Right ventricle myocardium inferior (tissue), 1 donor: ENCODE measurements at places on chromosomes 3 and 15.

DNA sequence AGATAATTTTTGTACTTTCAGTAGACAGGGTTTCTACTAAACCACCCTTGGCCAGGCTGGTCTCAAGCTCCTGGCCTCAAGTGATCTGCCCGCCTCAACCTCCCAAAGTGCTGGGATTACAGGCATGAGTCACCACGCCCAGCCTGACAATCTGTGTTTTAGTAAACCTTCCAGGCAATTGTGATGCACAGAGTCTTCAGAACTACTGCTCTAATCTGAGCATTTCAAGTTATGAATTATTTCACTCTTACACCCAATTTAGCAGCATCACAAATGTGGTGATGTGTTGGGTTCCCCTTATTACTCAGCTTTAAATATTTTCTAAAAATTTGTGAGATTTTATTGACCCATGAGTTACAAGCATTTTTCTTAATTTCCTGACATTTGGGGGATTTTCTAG, 94.4 kb downstream of the ULK4 start:
- DNase-seq = no peak

GRCh38 chr3:193857996-193858395, 265.0 kb downstream of the OPA1 start:
- no peak for DNase-seq

DNA sequence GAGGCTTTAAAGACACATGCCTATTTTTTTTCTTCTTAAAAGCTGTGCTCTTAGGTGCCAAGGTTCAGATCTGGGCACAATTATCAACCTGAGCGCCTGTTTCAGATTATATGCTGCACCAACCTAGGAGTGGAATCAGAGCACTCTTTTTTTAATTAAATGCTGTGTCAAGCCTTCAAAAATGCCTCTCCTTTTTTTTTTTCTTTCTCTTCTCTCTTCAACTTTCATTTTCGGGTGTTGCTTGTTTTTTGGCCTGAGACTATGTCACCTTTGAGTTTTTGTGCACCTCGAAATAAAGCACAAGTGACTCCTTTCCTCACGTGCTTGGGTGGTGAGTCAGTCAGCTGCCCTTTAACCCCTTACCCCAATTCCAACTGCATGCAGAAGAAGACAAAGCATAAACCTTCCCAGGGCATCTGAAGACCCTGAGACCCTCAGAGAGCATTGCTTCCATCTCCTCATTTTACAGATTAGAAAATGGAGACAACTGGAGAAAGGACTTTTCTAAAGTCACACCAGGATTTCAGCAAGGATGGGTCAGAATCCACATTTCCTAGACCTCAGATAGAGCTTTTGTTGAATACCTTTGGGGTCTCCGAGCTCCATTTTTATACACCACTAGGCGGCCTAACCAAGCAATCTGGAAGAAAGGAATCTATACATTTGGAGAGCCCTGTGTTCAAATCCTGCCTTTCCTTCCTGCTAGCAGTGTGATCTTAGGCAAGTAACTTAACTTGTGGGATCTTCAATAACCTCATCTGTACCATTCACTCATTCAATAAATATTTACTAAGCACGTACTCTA, 631 bp upstream of the PRICKLE2 start:
- no peak for DNase-seq

DNA sequence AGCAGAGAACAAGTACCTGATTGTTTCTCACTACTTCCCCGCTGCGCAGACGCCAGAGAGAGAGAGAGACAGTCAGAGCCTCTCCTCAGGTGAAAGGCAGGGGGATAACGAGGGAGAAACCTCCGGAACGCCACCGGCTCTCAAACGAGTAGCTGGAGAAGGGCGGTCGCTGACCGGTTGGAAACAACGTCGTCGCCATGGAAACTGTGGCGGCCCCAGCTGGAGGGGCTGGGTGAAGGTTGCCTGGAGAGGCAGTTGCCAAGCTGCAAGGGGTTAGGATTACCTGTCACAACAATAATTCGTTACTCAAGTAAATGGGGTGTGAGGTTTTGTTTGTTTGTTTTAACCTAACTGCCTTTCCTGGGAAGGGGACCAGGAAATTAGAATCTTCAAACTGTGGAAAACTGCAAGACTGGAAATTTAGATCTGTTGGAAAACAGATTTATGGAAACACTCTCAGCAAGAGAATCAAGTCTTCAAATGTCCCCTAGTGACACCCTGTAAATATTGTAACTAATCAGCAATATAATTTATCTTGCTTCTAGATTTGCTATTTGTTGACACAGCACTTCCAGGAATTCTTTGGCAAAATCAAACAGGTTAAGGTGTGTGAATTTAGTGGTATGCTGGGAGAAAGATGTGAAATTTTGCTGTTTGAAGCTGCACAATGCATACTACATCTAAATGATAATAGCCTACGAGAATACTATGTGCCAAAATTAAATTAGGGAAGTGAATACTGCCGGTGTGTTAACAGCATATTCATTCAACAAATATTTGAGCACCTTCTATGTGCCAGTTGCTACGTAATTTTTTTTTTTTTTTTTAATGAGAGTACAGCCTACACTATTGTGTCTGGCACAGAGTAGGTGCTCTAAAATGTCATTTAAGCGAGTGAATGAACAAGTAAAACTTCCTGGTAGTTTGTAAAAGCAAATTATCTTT, at the start of gene DNAH12:
DNAH12 (minus strand) TSS at position 164 of the 945 bp plus-strand sequence. CDS start 1,474 bp downstream, outside the sequence.
- no peak for DNase-seq

DNA sequence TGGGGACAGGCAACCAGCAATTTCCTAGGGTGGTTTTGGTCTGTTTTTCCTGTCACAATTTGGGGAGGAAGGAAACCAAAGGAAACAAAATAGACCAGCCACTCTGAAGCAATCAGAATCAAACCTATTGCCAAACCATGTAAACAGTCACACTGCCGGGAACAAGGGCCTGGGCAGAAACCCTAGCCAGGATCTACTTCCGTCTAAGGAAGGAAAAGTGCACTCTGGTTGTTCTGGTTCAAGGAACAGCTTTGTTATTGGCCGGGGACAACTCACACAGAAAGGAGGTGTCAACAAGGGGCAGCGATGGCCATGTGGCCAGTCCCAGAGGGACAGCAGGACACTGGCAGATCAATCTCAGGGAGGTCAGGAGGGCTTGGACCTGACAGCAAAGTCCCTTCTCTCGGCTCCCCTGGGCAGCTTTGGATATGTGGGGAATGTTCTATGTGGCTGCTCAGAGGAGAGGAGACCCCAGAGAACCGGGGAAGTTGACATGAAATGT, 17.5 kb upstream of the RAD18 start:
- DNase-seq = no peak

DNA sequence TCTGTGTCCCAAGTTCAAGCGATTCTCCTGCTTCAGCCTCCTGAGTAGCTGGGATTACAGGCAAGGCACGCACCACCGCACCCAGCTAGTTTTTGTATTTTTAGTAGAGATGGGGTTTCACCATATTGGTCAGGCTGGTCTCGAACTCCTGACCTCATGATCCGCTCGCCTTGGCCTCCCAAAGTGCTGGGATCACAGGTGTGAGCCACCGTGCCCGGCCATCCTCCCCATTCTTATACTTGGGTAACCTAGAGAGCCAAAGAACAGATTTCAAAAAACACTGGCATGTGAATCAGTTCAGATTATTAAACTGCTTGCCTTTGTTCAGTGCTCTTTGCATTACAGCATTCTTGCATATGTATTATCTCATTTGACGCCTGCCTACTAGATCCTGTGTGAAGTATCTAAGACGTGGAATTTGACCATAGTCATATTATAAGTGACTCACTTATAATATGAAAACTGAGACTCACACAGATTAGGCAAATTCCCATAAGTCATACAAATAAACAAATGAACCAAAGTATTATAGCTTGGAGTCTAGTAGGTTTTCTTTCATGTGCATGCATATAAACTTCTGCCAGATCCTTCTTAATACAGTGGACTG, 123.5 kb downstream of the UNC13C start:
- no peak for DNase-seq

DNA sequence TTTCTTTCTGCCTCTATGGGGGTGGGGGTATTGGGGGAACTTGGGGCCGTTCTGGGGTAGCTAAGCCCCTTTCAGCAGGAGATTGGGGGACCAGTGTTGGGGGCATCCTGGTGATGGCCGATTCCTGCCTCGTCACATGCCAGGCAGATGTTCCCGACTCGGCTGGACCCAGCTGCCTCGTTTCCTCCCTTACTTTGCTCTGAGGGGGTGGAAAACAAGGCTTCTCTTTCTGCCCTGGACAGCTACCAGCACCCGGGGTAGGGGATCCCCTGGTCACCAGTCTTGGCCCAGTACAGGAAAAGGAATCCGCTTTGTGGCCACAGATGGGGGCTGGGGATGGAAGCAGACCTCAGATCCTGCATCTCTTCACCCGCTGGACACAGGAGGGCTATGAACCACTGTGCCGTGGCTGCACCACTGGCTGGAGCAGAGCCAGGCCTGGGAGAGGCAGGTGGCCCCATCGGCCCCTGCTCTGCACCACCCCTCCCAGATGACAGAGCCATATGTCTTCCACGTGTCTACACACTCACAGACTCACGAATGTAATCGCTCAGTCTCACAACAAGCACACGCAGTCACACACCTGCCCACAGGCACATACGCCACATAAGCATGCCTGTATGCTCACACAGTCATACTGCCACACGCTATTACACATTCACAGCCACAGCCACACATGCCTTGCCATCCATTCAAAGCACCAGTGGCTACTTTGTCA, 12.4 kb downstream of the SNX33 start:
- no peak for DNase-seq

GRCh38 chr3:76222201-76222600, 436.9 kb upstream of the ZNF717 start:
- DNase-seq = no peak

DNA sequence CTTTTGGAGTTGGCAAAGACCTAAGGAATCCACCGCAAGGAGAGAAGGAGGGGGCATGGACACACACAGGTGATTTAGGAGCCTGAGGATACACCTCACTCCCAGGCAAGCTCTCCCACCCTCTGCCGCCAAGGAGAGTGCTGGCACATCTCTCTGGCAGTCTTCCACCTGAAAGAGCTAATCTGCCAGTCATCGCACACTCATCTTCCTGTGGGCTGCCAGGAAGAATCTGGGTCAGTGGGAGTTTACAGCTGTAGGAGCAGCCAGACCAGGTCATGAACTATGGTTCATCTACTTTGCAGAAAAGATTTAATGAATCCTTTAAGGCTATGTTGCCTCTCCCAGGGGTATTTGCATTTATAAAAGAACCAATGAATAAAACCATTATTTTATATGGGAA, 170.6 kb upstream of the TSC22D2 start:
- no peak for DNase-seq

DNA sequence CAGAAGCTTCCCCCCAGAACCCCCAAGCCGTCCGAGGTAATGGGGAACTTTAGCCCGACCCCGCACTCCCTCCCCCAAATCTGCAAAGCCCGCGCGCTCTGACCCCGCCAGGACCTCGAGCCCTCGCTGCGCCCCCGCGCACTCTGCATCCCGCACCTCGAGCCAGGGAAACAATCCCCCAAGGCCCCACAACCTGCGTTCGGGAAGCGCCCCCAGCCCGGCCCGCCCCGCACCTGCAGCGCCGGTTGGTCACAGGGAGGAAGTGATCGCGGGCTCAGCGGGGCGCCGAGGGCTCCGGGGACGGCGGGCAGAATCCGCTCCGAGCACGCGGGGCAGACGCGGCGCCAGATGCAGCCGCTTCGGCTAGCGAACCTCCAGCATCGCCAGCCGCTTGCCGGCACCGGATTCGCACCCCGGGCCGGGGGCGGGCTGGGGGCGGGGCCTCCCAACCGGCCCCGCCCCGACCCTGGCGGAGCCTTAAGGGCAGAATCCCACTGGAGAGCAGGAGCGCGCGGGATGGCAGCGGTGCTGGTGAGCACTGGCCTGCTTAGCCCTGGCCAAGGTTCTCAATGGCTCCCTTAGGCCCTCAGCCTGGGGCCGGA, at the start of gene CAMKV:
CAMKV (minus strand) TSS at position 382 of the 602 bp plus-strand sequence. CDS start 7,518 bp downstream, outside the sequence.
- no peak for DNase-seq

DNA sequence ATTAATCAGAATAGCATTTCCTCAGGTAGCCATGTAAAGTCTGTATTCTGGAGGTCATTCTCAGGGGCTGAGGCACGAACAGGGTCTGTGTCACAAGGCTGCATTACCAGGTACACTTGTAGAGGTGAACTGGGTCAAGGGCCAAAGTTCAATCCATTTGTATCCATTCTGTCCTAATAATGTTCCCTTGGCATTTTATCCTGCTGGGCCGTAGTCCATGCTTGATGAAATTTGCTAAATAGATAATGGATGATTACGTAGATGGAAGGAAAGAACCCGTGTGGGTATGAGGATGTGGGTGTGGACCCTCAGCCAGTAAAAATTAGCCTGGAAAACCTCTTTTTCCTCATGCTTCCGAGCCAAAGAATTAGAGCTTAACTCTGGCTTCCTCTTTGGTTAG, 785.9 kb downstream of the GRM7 start:
- DNase-seq = no peak

DNA sequence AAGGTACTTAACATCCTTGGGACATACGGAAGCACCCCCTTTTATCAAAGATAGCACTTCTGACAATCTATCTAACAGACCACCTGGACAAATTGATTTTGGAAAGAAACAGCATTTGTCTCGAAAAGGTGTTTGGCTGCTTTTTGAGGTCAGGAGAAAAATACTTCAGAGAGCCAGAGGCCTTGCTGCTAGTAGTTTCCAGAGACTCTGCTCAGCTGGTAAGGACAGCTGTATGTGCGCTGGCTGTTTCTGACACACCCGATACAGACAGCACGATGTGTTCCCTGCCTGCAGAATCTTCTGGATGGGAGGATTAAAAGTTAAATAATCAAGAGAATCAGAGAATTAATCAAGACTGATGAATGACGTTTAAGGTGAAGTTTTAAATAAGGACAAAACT, 15.6 kb upstream of the GYG1 start:
- no peak for DNase-seq
